ENCODE measurements at places on chromosomes 4 and X.

DNA sequence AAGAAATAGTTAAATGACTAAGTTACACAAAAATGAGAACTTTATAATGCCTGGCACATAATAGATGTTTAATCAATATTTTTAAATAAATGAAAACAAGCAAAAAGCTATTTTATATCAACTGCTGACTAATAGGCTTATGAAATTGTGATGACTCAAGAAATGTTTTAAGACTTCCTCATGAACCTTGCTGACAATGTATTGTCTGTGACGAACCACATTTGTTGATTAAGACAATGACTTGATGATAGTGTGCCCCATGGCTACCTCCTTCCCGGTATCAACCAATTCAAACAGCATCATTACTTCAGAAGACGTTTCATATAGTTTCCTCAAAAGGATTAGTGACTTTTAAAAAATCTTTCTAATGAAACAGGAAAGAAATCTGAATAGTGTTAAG, 7.9 kb downstream of the CXCL6 start:
- peak; percentile 91 for DNase-seq

- DNase-seq, result no peak
Measured at GRCh38 chr4:633406-633805, 8.0 kb downstream of the PDE6B start.

DNA sequence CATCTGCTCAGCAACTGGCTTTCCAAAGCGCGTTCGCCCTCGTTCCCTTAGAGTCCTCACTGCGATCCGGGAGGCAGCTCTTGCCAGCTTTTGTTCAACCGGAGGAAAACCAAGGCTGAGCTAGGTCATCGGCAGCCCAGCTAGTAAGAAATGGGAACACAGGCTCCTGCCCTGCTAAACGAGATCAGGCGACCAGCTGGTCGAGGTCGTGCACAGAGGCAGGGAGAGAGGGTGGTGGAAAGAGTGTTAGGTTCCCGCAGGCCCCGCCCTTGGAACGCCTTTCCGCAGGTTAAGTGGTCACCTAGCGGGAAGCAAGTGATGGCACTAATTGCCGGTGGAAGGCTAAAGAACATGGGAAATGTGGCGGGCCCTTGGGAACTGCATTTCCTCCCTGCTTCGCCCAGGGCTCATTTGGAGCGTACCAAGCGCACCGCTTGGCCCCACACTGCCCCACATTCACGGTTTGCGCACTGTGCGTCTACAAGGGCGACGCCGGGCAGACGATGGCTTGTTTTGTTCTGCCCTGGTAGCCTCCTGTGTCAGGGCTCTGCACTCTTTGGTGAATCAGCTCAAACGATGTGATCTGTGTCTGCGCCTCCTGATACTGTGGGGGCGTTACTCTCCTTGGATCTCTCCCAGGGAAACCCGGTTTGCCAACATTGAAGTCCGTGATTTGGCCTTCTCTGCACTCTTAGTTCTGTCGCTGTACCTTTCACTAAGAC, 7.2 kb upstream of the PRDM8 start:
- DNase-seq, result no peak

GRCh38 chrX:12865359-12865758, 1.5 kb upstream of the TLR7 start:
- no peak for DNase-seq

DNA sequence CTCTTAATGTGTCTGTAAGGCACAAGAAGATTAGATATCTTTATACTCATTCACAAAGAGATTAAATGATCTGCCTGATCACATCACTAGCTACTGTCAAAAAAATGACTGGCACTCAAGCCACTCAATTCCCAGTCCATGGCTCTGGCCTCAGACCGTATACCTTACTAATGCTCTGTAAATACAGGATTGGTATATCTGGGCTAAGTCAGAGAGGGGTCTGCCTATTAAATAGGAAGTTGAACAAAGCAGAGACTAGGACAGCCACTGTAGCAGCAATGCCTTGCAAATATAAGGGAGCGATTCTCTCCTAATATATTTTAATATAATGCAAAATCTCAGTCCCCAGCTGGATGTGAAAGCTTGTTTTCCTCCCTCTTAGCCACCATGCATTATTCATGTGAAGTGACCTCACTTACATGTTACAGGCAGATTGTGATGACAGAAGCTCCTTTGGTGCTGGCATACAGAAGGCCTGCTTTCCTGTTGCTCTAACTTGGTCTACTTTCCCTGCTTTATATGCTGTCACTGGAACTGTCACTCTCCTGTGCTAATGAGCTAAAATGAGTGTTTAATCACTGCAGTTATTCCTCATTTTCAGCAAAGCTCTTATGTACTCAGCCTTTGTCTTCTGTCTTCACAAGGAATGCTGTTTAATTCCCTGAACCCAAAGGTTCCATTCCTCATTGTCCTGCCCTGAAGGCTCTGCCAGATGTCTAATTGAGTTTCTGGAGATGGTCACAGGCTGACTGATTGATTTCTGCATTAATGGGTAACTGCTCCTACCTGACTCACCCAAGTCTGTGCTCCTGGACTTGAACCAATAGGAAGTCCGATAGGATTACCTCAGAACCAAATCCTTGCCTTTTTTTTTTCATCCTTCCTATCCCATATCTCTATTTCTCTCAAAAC, 578.2 kb downstream of the KLHL13 start:
- no peak for DNase-seq

- no peak for DNase-seq
Measured at GRCh38 chr4:93747220-93747619, 81.3 kb upstream of the ATOH1 start.

DNA sequence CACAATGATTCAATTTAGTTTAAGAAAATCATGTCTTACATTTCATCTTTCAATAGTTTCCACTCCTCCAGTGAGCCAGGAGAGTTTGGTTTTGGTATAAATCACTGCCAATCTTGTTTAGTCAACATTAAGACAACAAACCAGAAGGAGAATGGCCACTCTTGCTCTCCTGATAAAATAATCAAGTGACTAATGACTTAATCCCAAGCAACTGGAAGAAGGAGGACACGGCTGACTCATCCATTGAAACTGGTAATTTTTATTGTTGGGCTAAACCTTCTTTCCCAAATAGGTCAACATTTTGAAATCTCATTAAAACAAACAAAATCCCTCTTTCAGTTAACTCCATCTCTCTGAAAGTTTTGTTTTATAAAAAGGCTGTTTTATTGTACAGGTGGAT, 230.2 kb downstream of the CLCN4 start:
- DNase-seq, result peak; percentile 6

- DNase-seq, result no peak
Measured at GRCh38 chr4:6206771-6207290, 6.5 kb upstream of the JAKMIP1 start.

- DNase-seq, result peak; percentile 69
Measured at GRCh38 chr4:6343939-6344408, 74.3 kb downstream of the WFS1 start.

GRCh38 chr4:127708985-127709384, 21.2 kb upstream of the SLC25A31 start:
- DNase-seq, result peak; percentile 92

DNA sequence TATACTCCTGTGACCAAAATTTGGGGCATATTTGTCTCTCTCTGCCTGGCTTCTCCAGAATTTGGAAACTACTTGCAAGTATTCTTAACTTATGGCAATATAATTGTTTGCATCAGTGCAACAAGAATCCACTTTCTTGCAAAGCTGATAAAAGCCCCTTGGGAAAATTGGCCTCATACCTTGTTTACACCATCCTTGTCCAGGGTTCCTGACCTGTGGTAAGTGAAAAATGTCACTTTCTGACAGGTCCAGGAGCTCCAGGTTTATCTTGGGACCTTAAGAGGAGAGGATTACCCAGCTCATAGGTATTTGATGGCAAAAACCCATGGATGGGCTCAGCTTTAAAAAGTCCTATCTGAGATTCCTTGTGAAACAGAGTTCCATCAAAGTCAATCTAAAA, 29.3 kb upstream of the CXCL13 start:
- no peak for DNase-seq

DNA sequence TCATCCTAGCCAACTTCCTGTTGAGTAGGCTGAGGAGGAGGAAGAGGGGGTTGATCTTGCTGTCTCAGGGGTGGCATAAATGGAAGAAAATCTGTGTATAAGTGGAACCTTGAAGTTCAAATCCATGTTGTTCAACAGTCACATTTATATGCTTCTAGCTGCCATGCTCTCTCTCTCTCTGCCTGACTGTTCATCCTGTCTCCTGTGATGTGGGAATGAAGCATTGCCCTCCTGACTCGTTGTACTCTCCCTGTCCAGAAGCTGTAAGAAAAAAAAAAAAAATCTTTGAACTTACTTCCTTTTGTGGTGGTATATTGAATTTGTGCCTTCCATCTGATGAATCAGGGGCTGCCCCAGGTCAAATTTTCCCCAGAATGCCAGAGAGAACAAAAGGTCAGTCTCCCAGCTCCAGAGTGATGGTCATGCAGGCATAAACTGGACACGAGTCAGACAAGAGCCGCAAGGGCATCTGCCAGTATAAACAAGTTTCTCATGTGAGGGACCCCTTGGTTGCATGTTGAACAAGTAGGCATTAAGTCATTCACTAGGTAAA, 257.0 kb downstream of the IDS start:
- no peak for DNase-seq

All from iris pigment epithelial cell (primary cell).